Osteoblast (primary cell): ENCODE measurements at places on chromosomes 13 and 19. TPM values are rescaled to one million over a fixed set of nuclear protein-coding genes. Genes with fewer than 3 reads are reported as not detected.

DNA sequence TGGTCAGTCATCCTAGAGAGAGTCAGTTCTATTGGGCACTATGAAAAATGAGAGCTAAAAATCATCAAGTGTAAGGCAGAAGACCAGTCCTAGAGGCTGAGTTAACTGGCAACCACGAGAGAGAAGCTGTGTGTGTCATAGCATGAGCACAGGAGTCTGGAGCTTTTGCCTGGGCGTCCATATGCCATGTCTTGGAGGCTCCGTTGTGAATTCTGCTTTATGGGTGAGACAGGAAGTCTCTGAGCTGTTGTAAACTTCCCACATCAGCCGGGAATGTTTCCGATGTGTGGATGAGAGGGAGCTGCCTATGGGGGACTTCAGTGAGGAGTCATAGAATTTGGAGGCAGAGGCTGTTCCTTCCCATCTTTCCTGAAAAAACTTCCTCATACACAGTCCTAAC is 120.0 kb downstream of the ITGBL1 start:
- peak overlapping the region; percentile 18 for H3K4me3 ChIP-seq
- peak overlapping the region; percentile 37 for H3K27ac ChIP-seq
- DNase-seq = no peak
- H3K36me3 ChIP-seq = peaks cover 9% of the 10 kb centered on the region
- H3K27me3 ChIP-seq = no peaks in the 10 kb centered on the region

- no peak for DNase-seq
- peaks cover 5% of the 10 kb centered on the region for H3K36me3 ChIP-seq
- H3K27me3 ChIP-seq = no peaks in the 10 kb centered on the region
- no peak overlapping the region for H3K4me3 ChIP-seq
- no peaks in the 10 kb centered on the region for H3K4me1 ChIP-seq
- no peak overlapping the region for H3K27ac ChIP-seq
These were observed 21.3 kb downstream of the B3GLCT start for GRCh38 chr13:31221057-31221456.

DNA sequence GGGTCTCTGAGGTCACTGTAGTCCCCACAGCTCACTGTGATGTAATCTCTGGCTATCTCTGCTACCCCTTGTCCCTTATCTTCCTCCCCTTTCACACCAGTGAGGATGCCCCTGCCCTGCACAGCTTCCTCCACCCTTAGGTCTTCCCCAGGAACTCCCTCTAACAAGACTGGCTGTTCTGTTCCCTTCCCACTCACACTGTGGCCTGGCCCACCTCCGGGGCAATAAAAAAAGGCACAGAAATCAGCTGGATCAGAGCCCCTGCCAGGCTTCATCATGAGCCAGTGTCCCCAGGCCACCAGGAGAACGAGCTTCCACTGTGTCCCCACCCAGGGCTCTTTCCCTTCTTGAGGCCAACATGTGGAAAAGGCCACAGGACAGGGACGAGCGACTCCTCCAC is 4.6 kb downstream of the CEACAM3 start:
- H3K36me3 ChIP-seq = no peaks in the 10 kb centered on the region
- no peak for DNase-seq
- H3K27ac ChIP-seq = no peak overlapping the region
- H3K4me1 ChIP-seq = no peaks in the 10 kb centered on the region
- H3K27me3 ChIP-seq = no peaks in the 10 kb centered on the region

DNA sequence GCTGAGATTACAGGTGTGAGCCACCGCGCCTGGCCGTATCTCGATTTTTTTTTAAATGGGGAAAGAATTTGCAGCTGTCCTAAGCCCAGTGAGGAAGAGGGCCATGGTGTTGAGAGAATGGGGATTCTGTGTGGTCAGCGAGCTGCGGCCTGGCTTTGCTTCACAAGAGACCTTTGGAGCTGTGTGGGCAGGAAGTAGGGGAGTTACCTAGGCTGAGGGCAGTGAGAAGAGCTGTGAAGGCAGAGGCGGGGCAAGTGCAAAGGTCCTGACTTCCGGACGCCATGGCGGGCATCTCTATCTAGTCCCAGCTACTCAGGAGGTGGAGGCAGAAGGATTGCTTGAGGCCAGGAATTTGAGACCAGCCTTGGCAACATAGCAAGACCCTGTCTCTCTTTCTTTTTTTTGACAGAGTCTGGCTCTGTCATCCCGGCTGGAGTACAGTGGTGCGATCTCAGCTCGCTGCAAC is 4.9 kb downstream of the AP2A1 start:
- H3K4me3 ChIP-seq = no peak overlapping the region
- H3K36me3 ChIP-seq = peaks cover 8% of the 10 kb centered on the region
- no peak for DNase-seq

DNA sequence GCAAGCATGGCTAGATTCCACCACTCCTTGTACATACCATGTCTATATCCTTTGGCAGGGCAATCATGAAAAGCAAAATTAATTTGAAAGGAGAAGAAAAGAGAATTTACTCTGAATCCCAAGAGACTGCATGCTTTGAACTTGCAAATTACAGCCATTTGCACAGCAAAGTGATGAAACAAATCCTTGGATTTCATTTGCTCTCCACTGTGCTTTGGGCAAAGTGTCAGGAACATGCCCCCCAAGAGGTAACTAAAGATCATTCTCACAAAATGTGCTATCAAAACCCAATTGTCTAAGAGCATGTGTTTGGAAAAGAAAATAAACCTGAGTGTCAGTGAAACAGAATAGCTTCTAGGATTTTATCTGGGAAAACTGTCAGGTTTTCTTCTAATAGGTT is 298.5 kb downstream of the GPC6 start:
- no peak for DNase-seq
- H3K27me3 ChIP-seq = no peaks in the 10 kb centered on the region
- H3K4me1 ChIP-seq = no peaks in the 10 kb centered on the region

DNA sequence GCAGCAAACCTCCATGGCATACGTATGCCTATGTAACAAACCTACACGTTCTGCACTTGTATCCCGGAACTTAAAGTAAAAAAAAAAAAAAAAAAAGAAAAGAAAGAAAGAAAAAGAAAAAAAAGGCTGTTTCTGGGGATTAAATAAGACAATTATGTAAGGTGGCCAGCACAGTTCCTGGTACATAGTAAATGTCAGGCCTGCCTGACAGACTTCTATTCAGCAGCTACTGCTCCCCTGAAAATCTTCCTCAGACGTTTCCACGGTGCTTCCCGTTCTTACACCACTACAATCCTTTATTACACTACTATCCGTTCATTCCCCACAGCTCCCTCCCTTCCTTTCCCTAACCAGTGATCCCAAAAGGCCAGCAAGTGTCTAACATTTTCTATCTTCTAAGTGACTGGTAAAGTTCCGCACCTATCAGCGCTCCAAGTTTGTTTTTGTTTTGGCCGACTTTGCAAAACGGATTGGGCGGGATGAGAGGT is 636 bp upstream of the RB1 start:
- no peaks in the 10 kb centered on the region for H3K27me3 ChIP-seq
- peak overlapping the region; percentile 97 for H3K4me3 ChIP-seq
- H3K27ac ChIP-seq = peak overlapping the region; percentile 97
- no peak for DNase-seq
- peaks cover 4% of the 10 kb centered on the region for H3K36me3 ChIP-seq
- peaks cover 16% of the 10 kb centered on the region for H3K4me1 ChIP-seq

GRCh38 chr13:36681894-36682624 is 8.2 kb downstream of the SERTM1 start:
- H3K4me3 ChIP-seq = no peak overlapping the region
- H3K27ac ChIP-seq = no peak overlapping the region
- H3K36me3 ChIP-seq = no peaks in the 10 kb centered on the region
- H3K27me3 ChIP-seq = no peaks in the 10 kb centered on the region
- DNase-seq = no peak
- H3K4me1 ChIP-seq = no peaks in the 10 kb centered on the region

DNA sequence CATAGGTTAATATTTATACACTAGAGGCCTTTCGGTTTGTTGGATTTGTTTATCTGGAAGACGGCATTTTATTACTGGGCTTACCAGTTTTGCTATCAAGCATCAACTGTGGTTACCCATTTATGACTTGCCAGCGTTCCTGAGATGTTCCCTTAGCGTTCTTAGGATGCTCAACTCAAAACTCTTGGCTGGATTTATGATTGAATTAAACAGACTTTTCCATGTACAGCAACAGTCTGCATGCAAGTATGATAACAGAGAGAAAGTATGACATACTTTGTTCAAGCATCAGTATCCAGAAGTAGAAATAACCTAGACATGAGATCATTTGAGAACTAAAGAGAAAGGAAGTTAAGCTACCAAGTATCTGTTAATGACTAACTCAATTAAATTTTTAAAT is 29.9 kb upstream of the RNF113B start:
- DNase-seq = peak; percentile 81
- H3K27ac ChIP-seq = peak overlapping the region; percentile 98
- H3K36me3 ChIP-seq = no peaks in the 10 kb centered on the region
- H3K4me1 ChIP-seq = peaks cover 47% of the 10 kb centered on the region

DNA sequence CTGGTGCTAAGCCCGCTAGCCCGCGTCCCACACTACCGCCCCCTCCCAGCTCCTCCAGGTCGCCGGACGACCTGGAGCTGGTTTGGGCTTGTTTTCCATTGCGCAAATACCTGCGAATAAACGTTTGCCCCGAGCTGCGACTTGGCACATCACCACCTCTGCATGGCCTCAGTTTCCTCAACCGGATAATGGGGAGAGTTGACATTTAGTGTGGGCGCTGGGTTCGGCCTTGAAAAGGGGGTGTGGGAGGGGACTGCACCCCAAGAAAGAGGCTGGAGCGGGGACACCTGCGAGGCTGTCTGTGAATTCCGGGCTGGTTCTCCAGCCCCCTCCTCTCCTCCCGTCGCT is 11.0 kb upstream of the JUND start:
- peak overlapping the region; percentile 83 for H3K4me3 ChIP-seq
- no peaks in the 10 kb centered on the region for H3K36me3 ChIP-seq
- no peak for DNase-seq
- no peaks in the 10 kb centered on the region for H3K27me3 ChIP-seq
- H3K27ac ChIP-seq = peak overlapping the region; percentile 94
- peaks cover 21% of the 10 kb centered on the region for H3K4me1 ChIP-seq

IFNL1 gene
- total RNA-seq = not detected in 2 replicates

THSD1 gene
- 14.1 and 18.3 TPM in 2 replicates for total RNA-seq
